ENCODE measurements at places on chromosomes 11 and 22. TPM values are rescaled to one million over a fixed set of nuclear protein-coding genes. Genes with fewer than 3 reads are reported as not detected.

DGCR6L gene
- total RNA-seq = 69.5 TPM

GRCh38 chr11:119316016-119316728 lies 758 bp downstream of the MCAM start:
- peak; percentile 62 for DNase-seq

- no peak for DNase-seq
Measured at GRCh38 chr11:68749229-68750123, 1.8 kb downstream of the TESMIN start.

GRCh38 chr11:62612366-62613290 lies at the start of the genes EML3 and ROM1:
Gene EML3 (minus strand): TSS chr11:62612775. CDS start chr11:62612457, 318 bp downstream.
Gene ROM1 (plus strand): TSS chr11:62613257. CDS start chr11:62613282, 25 bp downstream.
- peak; percentile 94 for DNase-seq

DNA sequence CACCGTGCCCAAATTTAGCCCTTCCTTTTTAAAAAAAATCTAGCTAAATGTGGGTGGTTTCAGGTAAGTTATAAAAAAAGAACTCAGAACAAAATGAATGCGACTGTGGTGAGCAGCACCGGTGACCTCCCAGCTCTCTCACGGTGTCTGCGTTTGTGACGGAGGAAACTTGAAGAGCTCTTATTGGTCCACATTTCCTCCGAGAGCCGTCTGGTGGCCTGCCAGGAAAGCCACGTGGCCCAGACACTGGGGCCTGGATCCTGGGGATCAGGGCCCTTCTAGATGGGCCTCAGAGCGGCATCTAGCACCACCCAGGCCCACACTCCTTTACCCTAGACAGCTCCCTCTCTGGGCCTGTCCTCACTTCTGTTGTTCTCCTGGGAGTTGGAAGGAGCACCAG lies 39.5 kb downstream of the B3GAT1 start:
- DNase-seq = no peak

DNA sequence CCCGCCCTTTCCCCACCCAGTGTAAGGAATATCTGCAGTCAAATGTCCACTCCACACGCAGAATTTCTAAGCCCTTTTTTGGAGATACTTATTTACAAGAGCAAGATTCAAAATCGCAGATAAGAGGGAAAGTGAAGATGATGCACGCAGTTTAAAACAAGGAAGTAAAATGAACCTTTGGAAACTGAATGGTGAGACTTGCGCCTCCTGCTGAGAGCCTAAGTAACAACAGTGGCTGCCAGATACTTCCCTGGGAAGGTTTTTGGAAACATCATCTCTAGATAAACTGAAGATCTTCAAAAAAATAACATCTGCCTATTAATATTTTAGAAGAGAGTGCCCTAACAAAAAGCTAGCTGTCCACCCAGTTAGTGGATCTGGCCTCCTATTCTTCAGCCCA lies 963.1 kb upstream of the FAT3 start:
- no peak for DNase-seq

GRCh38 chr11:12952094-12952493 lies 57.0 kb upstream of the RASSF10 start:
- DNase-seq = no peak

GRCh38 chr11:95559899-95560298 lies 229.7 kb downstream of the FAM76B start:
- DNase-seq = peak; percentile 15

DNA sequence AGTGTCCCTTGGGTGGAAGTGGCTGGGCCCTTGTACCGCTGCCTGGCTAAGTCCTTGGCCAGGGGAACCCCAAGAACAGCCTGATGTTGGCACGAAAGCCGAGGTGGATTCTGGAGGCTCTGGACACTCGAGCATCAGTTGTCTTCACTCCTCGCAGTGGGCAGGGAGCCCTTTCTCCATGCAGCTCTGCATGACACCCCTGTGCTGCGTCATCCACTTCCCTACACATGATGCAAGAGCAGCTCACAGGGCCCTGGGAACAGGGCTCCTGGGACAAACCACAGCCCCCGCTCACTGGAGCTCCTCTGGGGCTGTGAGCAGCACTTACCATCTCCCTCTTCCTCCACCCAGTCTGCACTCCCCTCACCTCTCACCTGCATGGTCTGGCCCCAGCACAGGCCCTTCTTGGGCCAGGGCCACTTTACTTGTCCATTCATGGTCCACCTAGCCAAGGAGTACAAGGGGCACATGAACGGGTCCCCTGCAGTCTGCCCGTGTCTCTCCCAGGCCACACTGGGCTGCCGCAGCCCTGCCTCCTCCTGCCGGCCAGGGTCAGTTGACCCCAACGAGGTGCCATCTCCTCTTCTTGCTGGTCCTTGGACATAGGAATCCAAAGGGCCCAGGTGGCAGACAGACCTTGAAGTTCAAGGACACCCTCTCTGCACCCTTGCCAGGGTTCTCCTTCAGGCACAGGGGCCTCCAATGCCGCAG lies 66.5 kb downstream of the IGF2 start:
- no peak for DNase-seq

- DNase-seq = peak; percentile 6
Measured at GRCh38 chr11:76658231-76658630, 12.3 kb downstream of the LRRC32 start.

OR8B4 gene
- total RNA-seq = not detected

LRRC74B gene
- total RNA-seq = not detected

DNA sequence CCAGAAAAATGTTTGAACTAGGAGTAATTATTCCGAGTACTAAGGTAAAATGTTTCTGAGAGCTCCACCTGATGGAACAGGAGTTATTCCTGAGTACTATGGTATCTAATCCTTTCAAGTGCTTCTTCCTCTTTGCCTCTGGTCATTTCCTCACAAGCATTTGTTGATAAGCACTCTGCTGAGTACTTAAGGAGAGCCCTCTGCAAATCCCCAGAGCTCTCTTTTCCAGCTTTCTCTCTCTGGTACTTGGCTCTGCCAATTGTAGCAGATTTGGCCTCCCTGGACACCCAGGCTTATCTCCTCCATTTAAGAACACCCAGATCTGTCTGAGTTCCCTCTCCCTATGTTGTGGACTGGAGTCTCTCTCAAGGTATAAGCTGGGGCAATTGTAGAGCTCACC lies 457.0 kb downstream of the MN1 start:
- DNase-seq = no peak

DNA sequence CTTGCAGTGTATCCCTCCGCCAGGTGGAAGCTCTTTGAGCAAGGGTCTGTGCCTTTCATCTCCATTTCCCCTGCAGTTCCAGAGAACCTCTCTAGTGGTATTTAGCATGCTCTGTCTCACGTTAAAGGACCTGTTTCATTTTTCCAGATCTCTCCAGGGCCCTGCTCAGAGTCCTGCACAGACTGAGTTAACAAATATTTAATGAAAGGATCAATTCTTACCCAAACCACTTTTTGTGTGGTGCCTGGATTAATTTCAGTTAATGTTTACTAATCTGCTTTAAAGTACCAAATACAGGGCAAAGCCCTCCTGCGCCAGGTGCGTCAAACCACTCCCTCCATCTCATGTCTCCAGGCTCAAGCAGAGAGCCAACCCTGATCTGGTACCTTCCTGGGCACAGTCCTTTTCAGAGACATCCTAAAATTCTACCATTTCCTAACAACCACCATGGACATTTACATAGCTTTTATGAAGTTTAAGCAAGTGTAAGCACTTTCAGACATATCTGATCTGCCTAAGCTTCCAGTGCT lies 18.7 kb upstream of the ACER3 start:
- no peak for DNase-seq

VPREB3 gene
- 2.8 TPM for total RNA-seq

DNA sequence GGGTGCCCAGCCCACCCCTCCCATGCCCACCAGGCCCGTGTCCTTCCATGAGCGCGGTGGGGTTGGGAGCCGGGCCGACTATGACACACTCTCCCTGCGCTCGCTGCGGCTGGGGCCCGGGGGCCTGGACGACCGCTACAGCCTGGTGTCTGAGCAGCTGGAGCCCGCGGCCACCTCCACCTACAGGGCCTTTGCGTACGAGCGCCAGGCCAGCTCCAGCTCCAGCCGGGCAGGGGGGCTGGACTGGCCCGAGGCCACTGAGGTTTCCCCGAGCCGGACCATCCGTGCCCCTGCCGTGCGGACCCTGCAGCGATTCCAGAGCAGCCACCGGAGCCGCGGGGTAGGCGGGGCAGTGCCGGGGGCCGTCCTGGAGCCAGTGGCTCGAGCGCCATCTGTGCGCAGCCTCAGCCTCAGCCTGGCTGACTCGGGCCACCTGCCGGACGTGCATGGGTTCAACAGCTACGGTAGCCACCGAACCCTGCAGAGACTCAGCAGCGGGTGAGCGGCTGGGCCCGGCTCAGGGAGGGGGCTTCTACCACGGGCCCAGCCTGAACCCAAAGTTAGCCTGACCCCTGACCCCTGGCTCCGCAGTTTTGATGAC lies 3.0 kb downstream of the PKP3 start:
- DNase-seq = peak; percentile 72

DNA sequence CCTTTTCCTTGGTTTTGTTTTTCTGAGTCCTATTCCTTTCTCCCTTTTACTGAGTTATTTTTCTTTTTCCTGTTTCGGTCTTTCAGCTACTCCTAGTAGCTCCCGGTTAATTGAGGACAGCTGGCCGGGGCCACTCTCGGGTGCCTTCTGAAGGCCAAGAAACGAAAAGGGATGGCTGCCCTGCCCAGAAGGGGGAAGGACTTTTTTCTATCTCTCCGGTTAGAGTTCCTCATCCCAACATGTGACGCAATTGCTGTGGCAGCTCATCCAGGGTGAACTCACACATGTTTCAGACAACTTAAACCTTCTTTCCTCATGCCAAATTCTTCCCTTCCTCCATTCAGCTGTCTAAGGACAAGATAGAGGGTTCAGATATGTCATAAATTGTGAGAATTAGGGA lies 83.6 kb downstream of the PIWIL4 start:
- DNase-seq = peak; percentile 35

- no peak for DNase-seq
Measured at GRCh38 chr11:78972590-78972989, 397.9 kb upstream of the NARS2 start.

CSNK2A3 gene
- not detected for total RNA-seq

DNA sequence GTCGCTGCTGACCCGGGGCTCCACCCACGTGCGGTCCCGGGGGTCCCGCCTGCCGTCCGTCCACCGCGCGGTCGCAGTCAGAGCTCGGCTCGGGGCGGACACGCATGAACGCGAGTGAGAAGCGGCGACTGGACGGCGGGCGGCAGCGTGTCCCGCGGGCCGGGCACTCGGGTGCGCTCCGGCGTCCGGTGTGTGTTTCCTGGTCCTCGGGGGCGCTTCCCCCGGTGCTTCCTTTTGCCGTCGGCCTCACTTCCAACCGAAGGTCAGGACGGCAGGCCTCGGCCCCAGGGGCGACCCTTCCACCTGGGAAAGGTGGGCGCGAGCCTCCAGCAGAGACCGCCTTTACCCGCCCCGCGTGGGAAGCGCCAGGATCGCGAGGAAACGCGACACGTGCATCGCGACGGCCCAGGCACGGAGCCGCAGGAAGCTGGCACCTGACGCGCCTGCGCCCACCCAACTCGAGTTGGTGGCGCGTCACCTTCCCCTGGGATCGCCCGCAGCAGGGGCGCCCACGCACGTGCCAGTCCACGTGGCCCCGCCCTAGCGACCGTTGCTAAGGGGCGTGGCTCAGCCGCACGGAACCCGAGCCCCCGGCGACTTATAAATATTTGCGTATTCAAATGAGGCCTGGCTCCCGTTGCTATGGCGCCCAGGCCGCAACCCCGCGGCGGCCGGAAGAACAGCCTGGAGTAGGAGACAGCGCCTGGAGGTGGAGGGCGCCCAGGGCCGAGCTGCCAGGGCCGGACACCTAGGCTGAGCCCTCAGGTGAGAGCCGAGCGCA lies at the start of gene LRRC56:
TSS of gene LRRC56 (plus strand) at position 687 of the 781 bp plus-strand sequence. CDS start 3,158 bp downstream, outside the sequence.
- peak; percentile 84 for DNase-seq

GRCh38 chr11:86940122-86940777 lies 14.9 kb downstream of the FZD4 start:
- DNase-seq = peak; percentile 76

DNA sequence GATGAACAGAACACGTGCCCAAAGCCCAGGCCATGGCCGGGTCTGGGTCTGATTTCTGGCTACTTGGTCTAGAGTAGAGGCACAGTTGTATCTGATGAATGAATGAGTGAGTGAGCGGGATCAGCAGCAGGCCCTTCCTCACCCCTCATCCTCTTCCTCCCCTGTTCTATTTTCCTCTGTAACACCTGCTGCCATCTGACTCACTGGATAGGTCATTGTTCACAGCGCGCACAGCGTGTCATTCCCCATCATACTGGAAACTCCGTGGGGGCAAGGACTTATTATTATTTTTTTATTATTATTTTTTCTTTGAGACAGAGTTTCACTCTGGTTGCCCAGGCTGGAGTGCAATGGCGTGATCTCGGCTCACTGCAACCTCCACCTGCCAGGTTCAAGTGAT lies 13.9 kb downstream of the NCF4 start:
- no peak for DNase-seq

FXYD6 gene
- 313 TPM for total RNA-seq

- DNase-seq = no peak
Measured at GRCh38 chr22:41885516-41885915, 29.4 kb downstream of the SHISA8 start.

GRCh38 chr11:110886288-110886970 lies 174.2 kb upstream of the ARHGAP20 start:
- no peak for DNase-seq

GRCh38 chr22:24001314-24001713 lies 3.9 kb downstream of the GSTT4 start:
- DNase-seq = no peak

GRCh38 chr11:12441231-12441861 lies 64.0 kb downstream of the PARVA start:
- no peak for DNase-seq

GRCh38 chr11:112453601-112454577 lies 193.2 kb upstream of the PLET1 start:
- DNase-seq = no peak

DNA sequence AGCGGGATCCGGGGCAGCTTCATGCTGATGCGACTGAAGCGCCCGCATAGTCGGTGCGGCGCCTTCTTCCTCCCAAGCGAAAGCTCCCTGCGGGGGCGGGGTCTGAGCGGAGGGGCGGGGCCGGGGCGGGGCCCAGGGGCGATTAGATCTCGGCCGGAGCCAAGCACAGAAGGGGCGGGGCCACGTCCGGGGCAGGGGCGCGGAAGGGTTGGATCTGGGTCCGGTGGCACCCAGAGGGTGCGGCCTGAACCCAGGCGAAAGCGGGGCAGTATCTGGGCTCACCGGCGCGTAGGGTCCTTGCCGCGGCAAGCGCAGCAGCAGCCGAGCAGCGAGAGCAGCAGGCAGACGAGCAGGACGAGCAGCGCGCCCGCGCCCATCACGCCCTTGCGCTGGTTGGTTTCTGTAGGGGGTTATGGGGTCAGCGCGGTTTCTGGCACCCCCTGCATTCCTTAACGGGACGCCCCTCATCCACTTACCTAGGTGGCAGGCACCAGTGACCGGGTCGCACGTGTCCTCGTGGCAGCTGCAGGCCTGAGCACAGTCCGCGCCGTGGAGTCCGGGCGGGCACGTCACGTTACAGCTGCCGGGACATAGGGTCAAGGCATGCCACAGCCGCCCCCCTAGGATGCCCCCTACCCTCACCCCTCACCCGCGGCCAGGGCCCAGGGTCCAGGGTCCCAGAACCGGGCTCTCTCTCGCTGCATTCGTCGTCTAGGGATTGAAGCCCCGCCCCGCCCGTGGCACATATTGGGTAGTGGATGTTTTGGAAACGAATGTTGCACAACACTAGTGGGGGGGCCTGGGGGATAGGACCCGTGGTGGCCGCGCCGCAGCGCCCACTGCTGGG lies 8.1 kb downstream of the SCARF2 start:
- DNase-seq = peak; percentile 40

GRCh38 chr11:67435727-67436458 lies 1.6 kb downstream of the PTPRCAP start:
- DNase-seq = no peak

Data from ovary (tissue), 10 donors.